ENCODE measurements at places on chromosomes 2 and 18. TPM values are rescaled to one million over a fixed set of nuclear protein-coding genes. Genes with fewer than 3 reads are reported as not detected.

LCT gene
- total RNA-seq: not detected

GRCh38 chr2:168748461-168748860 is 54.0 kb upstream of the NOSTRIN start:
- H3K27ac ChIP-seq: no peak overlapping the region
- peaks cover 8% of the 10 kb centered on the region for H3K36me3 ChIP-seq
- no peak overlapping the region for H3K4me3 ChIP-seq
- H3K4me1 ChIP-seq: no peaks in the 10 kb centered on the region
- DNase-seq: no peak

GRCh38 chr2:3296182-3296972 is 81.2 kb downstream of the EIPR1 start:
- no peaks in the 10 kb centered on the region for H3K27me3 ChIP-seq
- no peak overlapping the region for H3K27ac ChIP-seq
- no peaks in the 10 kb centered on the region for H3K36me3 ChIP-seq
- no peaks in the 10 kb centered on the region for H3K4me1 ChIP-seq

CPO gene
- not detected for total RNA-seq

DNA sequence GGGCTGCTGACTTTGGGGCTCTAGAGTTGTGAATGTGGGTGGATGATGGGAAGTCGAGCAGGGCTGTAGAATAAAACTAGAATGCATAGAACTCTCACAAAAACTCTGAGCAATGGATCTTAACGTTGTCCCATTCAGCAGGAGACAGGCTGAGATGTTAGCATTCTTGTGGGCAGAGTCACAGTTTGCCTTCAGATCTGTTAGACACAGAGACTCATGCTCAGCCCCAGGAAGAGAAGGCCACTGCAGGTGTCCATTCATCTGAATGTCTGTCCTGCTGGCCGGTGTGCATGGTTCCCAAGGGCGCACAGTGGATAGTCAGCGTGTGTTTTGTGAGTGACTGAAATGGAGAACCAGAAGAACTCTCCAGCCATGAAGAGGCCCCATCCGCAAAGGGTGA is 111.3 kb downstream of the TSN start:
- H3K4me1 ChIP-seq: peaks cover 5% of the 10 kb centered on the region
- no peak overlapping the region for H3K4me3 ChIP-seq
- H3K36me3 ChIP-seq: no peaks in the 10 kb centered on the region
- no peak overlapping the region for H3K27ac ChIP-seq

- no peak overlapping the region for H3K27ac ChIP-seq
- no peaks in the 10 kb centered on the region for H3K27me3 ChIP-seq
- no peaks in the 10 kb centered on the region for H3K36me3 ChIP-seq
- no peak for DNase-seq
- H3K4me1 ChIP-seq: peaks cover 19% of the 10 kb centered on the region
These were observed 187.6 kb downstream of the MREG start for GRCh38 chr2:215825707-215826106.

- DNase-seq: no peak
- no peaks in the 10 kb centered on the region for H3K27me3 ChIP-seq
- peak overlapping the region; percentile 82 for H3K27ac ChIP-seq
- no peak overlapping the region for H3K4me3 ChIP-seq
- H3K4me1 ChIP-seq: peaks cover 48% of the 10 kb centered on the region
- H3K36me3 ChIP-seq: peaks cover 14% of the 10 kb centered on the region
These were observed 190.5 kb downstream of the ZFP36L2 start for GRCh38 chr2:43035922-43036321.

OTOF gene
- total RNA-seq: not detected

GKN2 gene
- not detected for total RNA-seq

PROC gene
- total RNA-seq: not detected

GRCh38 chr2:68726100-68726499 is 8.5 kb upstream of the ARHGAP25 start:
- H3K4me1 ChIP-seq: peaks cover 14% of the 10 kb centered on the region
- no peaks in the 10 kb centered on the region for H3K36me3 ChIP-seq
- no peak overlapping the region for H3K27ac ChIP-seq
- H3K27me3 ChIP-seq: no peaks in the 10 kb centered on the region
